ENCODE measurements at places on chromosomes 6 and 20.

- no peak for DNase-seq
These were observed 83.3 kb upstream of the QKI start for GRCh38 chr6:163331245-163331644.

GRCh38 chr6:53961679-53962370 is 149.4 kb upstream of the MLIP start:
- no peak for DNase-seq

- no peak for DNase-seq
These were observed 39.2 kb downstream of the PLAGL2 start for GRCh38 chr20:32168184-32168910.

DNA sequence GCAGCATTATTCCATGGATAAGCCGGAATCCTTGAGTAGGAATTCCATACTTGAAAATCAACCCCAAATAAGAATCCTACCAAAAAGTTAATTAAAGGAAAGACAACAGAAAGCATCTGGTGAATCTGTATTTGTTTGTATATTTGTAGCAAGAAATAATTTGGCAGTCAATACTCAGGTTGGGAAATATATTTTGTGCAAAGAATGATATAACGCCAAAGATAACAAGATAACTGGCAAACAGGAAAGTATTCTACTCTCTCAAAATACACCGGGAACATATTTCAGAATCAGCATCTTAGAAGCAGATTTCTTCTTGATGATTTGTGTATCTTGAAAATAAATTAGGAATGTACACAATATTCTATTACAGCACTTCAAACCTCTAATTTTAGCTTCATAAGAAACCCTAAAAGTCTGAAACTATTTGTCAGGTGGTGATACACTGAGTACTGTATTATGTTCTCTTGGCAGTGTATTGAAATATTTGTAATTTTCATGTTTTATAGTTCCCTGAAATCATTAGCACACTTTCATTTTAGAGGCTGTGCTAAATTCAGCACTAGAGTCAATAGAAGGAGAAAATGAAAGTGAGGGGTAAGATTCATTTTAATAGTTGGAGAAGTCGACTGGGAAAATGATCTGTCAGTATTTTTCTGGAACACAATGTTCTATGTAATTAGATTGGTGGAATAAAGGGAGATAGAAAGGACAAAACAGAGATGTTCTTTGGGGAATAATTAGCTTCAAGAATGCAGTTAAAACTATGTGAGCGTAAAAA is 879.7 kb upstream of the GJE1 start:
- no peak for DNase-seq

GRCh38 chr6:21075986-21076385 is 517.6 kb upstream of the SOX4 start:
- DNase-seq: no peak

DNA sequence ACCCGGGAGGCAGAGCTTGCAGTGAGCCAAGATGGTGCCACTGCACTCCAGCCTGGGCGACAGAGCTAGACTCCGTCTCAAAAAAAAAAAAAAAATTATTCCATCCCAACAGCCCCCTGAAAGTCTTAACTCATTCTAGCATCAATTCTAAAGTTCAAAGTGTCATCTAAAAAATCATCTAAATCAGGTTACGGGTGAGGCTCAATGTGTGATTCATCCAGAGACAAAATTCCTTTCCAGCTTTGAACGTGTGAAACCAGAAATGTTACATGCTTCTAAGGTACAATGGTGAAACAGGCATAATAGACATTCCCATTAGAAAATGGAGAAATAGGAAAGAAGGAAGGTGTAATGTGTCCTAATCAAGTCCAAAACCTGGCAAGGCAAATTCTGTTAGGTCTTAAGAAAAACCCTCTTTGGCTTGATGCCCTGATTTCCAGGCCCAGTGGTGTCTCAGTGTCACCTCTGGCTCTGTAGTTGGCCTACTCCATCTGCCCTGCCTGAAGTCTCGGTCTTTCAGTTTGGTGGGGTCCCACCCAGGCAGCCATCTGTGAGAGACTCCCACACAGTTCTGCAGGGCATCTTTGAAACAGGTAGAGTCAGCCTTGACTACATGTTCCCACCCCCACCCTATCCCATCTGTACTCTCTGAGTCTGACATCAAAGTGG is 43.5 kb downstream of the HFE start:
- no peak for DNase-seq

DNA sequence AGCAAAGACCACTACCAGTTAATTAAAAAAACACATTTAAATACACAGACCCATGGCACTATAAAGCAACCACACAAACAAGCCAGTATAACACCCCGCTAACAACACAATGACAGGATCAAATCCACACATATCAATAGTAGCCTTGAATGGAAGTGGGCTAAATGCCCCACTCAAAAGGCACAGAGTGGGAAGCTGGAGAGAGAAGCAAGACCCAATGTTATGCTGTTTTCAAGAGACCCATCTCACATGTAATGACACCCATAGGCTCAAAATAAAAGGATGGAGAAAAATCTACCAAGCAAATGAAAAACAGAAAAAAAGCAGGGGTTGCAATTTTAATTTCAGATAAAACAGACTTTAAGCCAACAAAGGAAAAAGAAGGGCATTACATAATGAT is 125.4 kb upstream of the PTCHD4 start:
- DNase-seq: no peak

GRCh38 chr6:137936798-137937197 is 69.7 kb downstream of the TNFAIP3 start:
- no peak for DNase-seq

GRCh38 chr20:5753814-5754213 is 3.6 kb downstream of the SHLD1 start:
- no peak for DNase-seq
